Cortex of kidney (tissue), 1 donor: ENCODE measurements at places on chromosomes 3 and 15.

- no peak for DNase-seq
Measured at GRCh38 chr15:72176159-72176558, 21.4 kb downstream of the GRAMD2A start.

DNA sequence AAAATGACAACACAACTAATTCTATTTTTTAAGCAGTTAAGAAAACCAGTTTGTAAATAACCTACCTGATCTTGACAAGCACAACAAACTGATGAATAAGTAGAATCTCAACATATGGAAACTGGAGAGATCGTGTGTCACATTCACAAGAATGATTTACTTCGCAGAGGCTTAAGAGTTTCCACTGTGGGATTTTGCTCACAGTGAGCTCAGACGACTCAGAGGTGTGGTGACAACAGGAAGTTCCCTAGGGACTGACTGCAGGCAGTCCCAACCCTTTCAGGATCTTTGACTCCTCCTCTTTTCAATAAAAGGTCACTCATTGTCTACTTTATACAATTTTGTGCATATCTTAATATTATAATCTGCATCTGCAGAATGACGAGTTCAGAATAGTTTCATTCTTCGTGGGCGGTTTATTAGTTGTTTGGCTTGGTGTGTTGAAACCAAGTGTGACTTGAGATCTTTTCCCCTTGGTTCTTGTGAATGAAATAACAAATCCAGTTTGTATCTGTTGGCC, at the start of gene LIPH:
LIPH (minus strand) TSS at position 231 of the 520 bp plus-strand sequence; CDS start at position 114, 117 bp downstream.
- no peak for DNase-seq

DNA sequence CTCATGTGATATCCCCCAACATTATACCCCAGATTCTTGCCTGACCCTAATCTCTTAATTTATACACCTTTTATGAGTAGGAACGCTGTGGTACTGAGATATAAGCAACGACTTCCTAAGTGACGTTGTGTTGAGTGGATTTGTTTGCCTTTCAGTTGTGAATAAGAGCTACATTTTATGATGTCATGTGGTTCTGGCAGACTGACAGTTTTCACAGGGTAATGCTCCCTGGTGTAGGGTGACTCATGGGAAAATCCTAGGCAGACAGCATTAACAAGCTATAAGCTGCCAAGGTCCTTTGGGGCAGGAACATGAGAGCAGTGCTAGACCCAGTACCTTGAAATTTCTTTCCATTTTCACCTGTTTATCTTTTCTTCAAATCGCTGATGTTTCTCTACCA, 11.2 kb downstream of the C3orf52 start:
- no peak for DNase-seq

GRCh38 chr3:51948016-51948580, 5.9 kb downstream of the PARP3 start:
- no peak for DNase-seq

DNA sequence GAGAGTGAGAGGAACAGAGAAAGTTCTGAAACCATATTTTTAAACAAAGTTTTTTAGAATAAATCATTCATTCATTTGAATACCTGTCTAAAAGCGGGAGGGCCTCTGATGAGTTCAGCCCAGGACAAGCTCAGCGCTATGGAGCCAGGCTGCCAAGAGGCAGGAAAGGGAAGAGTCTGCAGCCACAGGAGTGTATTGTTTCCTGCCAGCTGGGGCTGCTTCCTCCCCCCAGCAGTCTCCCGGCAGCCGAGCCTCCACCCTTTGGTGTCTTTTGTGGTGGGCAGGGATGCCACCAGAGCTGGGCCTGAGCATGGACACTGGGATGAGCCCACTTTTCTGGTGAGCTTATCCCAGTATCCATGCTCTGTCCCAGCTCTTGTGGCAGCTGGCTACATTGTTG, 199.5 kb upstream of the TPRG1 start:
- DNase-seq: no peak

DNA sequence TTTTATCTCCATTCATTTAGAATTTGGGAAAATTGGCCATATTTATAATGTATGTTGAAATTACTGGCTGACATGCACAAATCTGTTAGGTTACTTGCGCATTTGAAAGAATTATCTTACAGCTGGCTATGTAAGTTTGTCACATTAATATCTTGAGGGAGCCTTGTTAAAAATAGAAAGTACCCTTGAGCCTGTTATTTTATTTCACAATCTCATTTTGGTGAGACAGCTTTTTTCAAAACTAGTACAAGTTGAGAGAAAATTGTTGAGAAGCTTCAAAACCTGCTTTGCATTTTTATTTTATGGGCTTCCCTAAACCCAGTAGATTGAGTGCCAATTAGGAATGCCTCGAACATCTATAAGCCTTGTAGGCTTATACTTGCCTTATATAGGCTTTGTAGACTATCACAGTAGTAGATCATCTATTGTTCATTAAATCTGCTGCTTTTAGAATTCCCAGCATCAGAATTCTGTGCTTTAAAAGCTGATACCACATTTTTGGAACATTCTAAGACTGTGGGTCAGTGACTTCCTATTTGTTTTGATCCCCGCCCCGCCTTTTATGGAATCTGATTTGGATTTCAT, 6.3 kb downstream of the IDH3A start:
- DNase-seq: no peak

GRCh38 chr3:183252973-183253527, at the start of gene B3GNT5:
Gene B3GNT5 (plus strand): TSS chr3:183253253. CDS start chr3:183269799, 16,546 bp downstream.
- no peak for DNase-seq

DNA sequence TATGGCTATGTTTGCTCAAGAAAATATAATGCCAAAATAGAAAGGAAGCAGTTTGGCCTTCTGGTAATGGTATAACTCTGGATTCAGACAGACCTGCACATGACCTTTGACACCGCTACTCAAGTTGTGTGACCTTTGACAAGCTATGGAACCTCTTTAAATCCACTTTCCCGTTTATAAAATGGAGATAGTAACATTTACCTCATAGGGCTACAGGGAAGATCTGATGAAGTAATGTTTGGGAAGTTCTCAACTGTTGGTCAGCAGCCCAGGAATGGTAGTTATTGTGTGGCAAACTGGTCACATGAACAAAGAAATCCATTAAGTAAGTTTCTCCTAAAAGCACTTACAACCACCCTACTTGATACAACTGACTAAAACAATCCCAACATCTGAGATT, 95.1 kb upstream of the PHLDB2 start:
- DNase-seq: no peak

GRCh38 chr3:56055546-56055945, 412.7 kb downstream of the ERC2 start:
- no peak for DNase-seq

- DNase-seq: no peak
Measured at GRCh38 chr3:127665586-127665985, 7.2 kb upstream of the ABTB1 start.
